Heart left ventricle (tissue), 16 donors: ENCODE measurements at places on chromosomes 1 and 21.

GRCh38 chr1:239457491-239458143, 71.2 kb downstream of the CHRM3 start:
- DNase-seq: no peak

- DNase-seq: no peak
Observed at GRCh38 chr1:151998611-151999362, 5.1 kb upstream of the S100A10 start.

DNA sequence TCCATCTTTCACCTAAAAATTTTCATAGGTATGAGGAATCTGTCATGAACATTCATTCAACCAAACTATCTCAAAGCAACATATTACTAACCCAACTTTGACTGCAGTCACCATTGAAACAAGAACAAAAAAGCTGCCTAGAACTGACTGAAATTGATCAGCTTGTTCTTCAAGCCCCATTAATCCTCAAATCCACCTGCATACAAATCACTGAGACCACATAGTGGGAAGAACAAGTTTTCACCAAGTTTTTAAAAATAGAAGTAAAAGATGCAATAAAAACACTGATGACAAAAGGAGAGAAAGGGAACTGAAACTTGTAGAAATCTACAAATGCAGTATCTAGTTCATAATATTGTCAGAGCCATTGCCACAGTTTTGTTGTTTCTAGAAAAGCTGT, 6.1 kb downstream of the SORT1 start:
- no peak for DNase-seq

DNA sequence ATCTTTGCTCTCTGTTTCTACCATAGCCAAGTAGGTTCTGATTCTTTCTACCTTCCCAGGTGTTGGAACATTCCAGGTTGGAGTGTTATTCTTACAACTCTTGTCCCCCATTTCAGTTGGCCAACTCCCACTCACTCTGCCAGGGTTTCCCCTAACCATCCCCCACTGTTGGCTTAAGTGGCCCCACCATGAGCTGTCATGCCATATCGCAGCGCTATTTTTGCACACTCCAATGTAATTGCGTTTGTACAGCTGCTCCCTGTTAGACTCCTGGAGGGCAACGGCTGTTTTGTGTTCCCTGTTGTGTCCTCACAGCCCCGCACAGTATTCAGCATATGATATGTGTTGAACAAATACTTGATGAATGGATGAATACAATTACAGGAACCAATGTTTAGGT, 117.7 kb upstream of the ETS2 start:
- DNase-seq: no peak

- DNase-seq: no peak
Observed at GRCh38 chr1:55156093-55156492, 59.1 kb downstream of the USP24 start.

DNA sequence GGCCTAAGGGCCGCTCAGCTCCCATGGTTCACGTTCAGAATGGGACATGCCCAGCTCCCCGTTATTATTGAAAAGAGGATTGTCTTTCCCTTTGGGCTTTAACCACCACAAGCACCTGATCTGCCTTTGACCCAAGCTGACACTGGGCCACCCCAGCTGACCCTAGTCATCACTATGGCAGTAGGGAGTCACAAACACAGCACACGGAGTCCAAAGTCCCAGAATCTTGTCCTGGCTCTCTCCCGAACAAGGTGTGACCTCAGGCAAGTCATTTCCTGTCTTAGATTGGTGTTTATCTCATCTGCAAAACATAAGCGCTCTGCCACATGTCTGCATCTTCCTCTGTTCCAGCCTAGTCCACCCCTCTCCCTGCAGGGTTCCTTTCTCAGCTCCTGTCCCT, 31.5 kb downstream of the IGFN1 start:
- DNase-seq: no peak

- no peak for DNase-seq
Observed at GRCh38 chr1:178086766-178087165, 7.1 kb upstream of the RASAL2 start.

GRCh38 chr1:38097284-38097898, 50.8 kb upstream of the POU3F1 start:
- DNase-seq: no peak
